Sciatic nerve (tissue), 2 donors: ENCODE measurements at places on chromosomes 13 and 19. TPM values are rescaled to one million over a fixed set of nuclear protein-coding genes. Genes with fewer than 3 reads are reported as not detected.

Gene ZNF440
- 12.1 TPM for total RNA-seq

Gene GZMM
- total RNA-seq, result 1.4 TPM

Gene MEIOSIN
- not detected for total RNA-seq

Gene CGB5
- not detected for total RNA-seq

Gene MYH14
- total RNA-seq, result 48.7 TPM

Gene ZNF628
- 9.0 TPM for total RNA-seq

Gene FGF21
- total RNA-seq, result not detected

Gene C3
- 971 TPM for total RNA-seq

Gene GNG8
- not detected for total RNA-seq

Gene KLK12
- not detected for total RNA-seq

Gene VSTM2B
- total RNA-seq, result not detected

Gene DCLK1
- total RNA-seq, result 55.5 TPM

Gene FFAR3
- 0.76 TPM for total RNA-seq

DNA sequence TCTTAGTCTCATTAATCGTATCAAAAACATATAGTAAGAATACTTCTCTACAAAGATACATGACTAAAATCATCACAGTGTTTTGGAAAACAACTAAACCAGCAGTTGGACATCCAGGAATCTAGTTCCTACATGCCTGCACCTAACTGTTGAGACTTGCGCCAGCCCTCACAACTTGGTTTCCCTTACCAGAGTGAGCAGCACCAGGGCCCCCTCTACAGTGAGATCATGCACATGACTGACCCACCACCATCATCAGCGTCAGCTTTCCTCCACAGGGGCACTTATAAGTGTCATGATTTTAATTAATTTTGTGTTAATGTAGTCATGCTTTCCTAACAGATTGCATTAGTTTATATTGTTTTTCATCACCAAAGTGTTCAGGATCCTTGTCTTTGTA lies 1322.0 kb downstream of the EFNB2 start:
- no peak for DNase-seq

GRCh38 chr13:98220271-98220791 lies 43.3 kb upstream of the RNF113B start:
- no peak for DNase-seq

GRCh38 chr13:42964761-42965161 lies 27.3 kb downstream of the EPSTI1 start:
- no peak for DNase-seq

DNA sequence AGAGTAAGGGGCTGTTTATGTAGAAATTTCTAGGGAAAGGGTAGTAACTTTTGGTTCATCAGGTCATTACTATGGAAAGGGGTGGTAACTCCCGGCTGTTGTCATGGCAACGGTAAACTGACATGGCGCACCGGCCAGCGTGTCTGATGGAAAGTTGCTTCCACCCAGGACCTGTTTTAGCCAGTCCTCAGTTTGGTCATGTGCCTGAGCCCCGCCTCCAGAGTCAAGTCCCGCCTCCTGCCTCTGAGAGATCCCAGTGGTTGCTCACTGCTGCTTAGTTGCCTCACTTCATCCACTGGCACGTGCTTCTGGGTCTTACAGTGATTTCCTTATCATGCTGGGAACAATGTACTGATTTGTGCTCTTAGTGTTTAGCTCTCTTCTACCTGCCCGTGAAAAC lies 455.2 kb upstream of the ZNF507 start:
- DNase-seq, result no peak

GRCh38 chr19:57615346-57615745 lies 1.3 kb downstream of the ZNF134 start:
- DNase-seq, result no peak

DNA sequence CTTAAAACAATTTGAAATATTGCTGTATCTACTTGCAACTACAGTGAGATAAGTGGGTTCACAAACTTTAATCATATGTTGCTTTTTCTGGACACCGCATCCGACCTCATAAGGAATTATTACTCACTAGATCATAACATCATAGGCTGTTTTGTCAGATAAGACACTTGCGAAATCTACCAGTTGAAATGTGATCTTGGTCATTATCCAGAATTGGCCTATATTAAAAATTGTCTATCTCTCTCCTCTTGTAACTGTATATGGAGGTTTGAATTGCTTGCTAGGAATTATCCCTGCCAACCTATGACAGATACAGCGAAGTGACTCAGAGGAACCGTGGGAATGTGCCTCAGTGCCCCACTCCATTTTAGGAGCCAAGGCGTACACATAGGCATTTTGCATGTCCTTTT lies 117.0 kb upstream of the POSTN start:
- no peak for DNase-seq

DNA sequence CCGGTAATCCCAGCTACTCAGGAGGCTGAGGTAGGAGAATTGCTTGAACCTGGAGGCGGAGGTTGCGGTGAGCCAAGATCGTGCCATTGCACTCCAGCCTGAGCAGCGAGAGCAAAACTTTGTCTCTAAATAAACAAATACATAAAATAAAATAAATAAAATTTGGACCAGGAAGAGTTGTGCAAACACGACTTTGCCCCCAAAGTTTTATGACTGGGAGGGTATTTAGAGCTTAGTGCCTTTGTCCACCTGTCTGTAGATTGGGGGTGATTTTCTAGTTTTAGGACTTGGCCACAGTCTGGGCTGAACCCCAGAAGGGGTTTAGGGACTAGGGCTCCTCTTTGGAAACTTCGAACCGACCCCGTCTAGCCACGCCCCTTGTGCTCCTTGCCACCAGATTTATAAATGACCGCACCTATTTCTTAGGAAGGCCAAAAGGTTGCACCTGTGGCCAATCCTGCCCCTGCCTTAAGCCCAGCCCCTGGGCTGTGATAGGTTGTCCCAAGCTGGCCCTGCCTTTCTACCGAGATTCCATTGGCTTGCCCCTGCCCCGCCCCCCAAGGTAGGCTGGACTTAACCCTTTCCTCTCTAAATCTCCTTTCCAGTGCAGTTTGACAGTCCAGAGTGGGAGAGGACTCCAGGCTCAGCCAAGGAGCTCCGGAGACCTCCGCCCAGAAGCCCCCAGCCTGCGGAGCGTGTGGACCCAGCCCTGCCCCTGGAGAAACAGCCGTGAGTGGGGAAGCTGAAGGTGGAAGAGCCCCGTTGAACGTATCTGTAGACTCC lies 5.3 kb downstream of the SHD start:
- no peak for DNase-seq

DNA sequence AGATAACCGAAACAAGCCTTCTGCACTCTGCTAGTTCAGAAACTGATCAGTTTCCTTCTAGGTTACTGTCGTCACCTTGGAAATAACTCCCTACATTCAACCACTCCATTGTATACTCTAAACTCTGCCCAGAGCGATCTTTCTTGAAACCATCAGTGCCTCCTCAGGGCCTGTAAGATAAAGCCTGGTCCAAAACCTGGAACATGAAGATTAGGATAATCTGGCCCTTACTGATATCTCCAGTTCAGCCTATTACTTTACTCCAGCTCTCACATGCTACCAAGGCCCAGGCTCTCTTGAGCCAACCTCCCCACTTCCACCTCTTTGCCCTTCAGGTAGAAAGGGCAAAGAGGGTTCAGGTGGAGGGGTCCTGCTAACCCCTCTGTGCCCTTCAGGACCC lies 125.3 kb upstream of the RXFP2 start:
- no peak for DNase-seq

DNA sequence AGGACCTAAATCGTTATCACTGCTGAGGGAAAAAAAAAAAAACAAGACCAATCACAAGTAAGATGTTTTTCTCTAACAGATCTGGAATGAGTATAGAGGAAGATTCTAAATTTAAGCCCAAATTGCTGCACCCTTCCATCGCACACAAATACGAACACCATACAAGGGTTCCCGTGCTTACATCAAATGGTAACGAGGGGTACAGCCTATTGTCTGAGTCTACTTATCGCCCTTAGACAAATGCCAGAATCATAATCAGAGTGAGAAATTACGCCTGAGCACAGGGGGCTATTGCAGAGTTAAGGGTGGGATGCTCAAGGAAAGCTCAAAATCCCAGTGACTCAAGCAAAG lies 603 bp downstream of the ZC3H13 start:
- DNase-seq, result no peak

- DNase-seq, result no peak
These were observed 28.1 kb downstream of the ZNF20 start for GRCh38 chr19:12111943-12112637.

- no peak for DNase-seq
These were observed 37.6 kb upstream of the FLT1 start for GRCh38 chr13:28532388-28533124.

- no peak for DNase-seq
These were observed 9.5 kb downstream of the SERPINE3 start for GRCh38 chr13:51349016-51349415.

- peak; percentile 66 for DNase-seq
These were observed 84.3 kb downstream of the NUFIP1 start for GRCh38 chr13:44904967-44905366.

- no peak for DNase-seq
These were observed 255.7 kb downstream of the DACH1 start for GRCh38 chr13:71611292-71611691.

- no peak for DNase-seq
These were observed 379.9 kb downstream of the LIG4 start for GRCh38 chr13:107835339-107836018.

GRCh38 chr19:41413947-41414346 lies 13.2 kb downstream of the B3GNT8 start:
- DNase-seq, result no peak

DNA sequence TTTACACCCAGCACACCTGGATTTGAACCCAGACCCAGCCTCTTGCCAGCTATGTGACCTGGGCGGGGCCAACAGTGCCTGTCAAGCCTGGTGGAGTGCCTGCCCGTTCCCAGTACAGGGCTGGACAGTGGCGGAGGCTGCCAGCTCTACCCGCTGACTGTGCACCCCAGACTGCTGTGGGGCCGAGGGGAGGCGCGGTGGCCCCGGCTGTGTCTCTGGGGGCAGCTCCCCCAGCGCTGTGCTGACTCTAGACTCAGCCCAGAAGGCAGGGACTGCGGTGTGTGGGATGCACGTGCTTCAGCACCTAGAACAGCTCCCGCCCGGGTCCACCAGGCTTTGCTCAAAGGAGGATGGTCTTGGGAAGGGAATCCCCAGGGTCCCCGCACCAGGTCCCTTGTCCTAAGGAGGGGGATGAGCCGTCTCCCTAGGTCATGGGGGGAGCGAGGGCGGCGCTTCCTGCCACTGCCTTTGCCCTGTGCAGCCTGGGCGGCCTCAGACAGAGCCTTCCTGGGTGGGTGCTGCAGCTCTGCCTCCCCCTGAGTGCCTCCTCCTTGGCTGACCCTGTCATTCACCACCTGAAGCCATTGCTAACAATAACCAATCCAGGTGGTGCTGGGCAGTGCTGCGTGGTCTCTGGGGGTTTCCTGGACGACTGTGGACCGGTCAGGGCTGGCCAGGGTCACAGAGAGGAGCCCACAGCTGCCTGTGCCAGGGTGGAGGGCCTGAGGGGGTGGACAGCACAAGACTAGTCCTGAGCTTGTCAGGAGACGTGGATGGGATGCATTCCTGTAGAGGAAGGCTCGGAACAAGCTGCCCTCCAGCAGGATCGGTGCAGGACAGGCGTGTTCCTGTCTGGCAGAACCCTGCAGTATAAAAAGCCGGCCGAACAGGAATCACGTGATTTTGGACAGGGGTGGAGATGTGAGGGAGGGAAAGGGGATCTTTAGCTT lies 18.6 kb downstream of the TMEM255B start:
- DNase-seq, result peak; percentile 48

- DNase-seq, result no peak
These were observed 15.0 kb downstream of the ARHGEF7 start for GRCh38 chr13:111130116-111130508.

DNA sequence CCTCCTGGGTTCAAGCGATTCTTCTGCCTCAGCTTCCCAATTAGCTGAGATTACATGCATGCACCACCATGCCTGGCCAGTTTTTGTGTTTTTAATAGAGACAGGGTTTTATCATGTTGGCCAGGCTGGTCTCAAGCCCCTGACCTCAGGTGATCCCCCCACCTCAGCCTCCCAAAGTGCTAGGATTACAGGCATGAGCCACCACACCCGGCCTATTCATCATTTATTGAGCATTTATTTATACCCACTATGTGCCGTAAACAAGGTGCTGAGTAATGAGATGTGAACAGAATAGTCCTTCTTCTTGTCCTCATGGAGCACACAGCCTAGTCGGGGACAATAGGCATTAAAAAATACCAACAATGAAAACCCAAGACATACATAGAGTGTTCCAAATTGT lies 25.6 kb downstream of the ACTN4 start:
- no peak for DNase-seq

GRCh38 chr13:55302568-55302967 lies 1838.2 kb upstream of the PRR20A start:
- no peak for DNase-seq

DNA sequence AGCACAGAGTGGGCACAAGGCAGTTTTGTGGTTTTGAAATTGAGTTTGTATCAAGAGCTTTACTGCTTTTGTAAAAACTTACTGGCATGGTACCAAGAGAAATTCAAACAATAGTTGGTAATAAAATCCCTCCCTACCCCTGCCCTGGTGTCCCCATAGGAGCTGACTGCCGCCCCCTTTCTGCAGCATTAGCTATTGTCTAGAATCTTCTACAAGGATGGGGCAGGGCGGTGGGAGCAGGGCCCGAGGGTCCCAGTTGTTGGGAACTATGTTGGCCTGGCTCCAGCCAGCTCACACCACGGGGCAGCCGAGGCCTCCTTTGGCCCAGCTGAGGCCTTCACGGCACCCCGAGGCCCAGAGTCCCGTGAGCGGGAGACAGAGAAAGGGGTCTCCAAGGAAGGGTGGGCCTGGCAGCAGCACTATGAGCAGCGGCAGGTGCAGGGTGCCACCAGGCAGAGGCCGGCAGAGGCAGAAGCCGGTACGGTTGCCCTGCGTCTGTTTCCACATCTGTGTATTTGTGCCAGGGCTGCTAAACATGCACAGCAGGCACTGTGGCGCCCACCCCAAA lies 57.9 kb downstream of the KDM4B start:
- no peak for DNase-seq

- DNase-seq, result no peak
These were observed 8.5 kb upstream of the CA11 start for GRCh38 chr19:48654299-48655059.

- DNase-seq, result no peak
These were observed 450.8 kb downstream of the DCT start for GRCh38 chr13:94028650-94029049.

- no peak for DNase-seq
These were observed 1872.3 kb upstream of the PCDH20 start for GRCh38 chr13:63287926-63288325.
